ENCODE measurements at places on chromosomes 1 and 21.

- DNase-seq: no peak
These were observed 124.3 kb downstream of the CENPF start for GRCh38 chr1:214727274-214727673.

GRCh38 chr1:150121236-150121862 is 28.4 kb upstream of the PLEKHO1 start:
- no peak for DNase-seq

- DNase-seq: no peak
These were observed 1.9 kb downstream of the MTFR1L start for GRCh38 chr1:25821630-25822091.

DNA sequence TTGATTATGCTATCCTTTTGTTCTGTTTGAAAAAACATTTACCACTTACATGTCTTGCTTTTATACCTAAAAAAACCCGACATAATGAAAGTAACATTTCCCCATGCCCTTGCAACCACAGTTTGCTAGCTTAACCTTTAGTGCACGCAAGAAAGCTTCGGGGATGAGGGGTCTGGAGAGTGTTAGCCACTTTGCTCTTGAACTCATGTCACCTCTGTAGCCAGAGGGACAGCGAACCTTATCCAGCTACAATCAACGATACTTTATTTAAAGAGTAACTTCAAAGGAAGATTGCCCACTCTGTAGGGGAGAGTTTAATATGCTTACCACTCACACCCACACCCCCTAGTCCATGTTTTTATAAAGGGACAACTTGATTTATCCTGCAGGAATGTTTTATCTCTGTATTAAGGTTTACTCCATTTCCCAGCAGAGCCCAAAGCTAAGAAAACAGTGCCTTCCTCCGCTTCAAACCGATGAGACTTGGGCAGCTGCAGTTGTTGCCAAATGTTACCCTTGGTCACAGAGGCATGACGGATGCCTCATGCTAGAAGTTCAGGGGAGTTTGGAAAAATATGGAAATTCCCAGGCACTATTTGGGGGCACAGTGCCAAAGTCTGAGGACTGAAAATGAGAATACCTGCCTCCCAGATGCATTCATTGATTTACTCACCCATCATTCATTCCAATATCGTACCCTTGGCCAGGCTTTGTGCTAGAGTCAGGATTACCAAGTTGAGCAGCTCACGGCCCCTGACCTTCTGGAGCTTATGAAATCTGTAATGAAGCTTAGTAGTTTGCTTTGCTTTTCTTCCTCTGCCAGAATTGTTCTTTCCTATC is 61.4 kb upstream of the VCAM1 start:
- no peak for DNase-seq

DNA sequence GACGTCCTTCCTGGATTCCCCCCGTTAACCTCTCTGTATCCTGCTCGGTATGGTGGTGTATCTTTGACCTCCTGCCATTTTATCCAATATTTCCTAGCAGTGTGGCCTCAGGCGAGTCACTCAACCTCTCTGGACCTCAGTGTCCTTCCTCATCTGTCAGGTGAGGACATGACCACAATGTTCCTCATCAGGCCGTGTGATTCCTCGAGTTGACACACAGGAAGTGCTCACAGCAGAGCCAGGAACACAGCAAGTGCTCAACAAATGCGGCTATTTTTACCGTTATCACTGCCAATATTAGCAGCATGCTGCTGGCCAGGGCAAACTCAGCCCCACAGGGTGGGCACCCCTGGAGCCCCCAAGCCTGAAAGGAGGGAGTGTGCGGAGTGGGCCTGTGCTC is 450.2 kb downstream of the KIF26B start:
- no peak for DNase-seq
